ENCODE measurements at places on chromosomes 3 and 15.

GRCh38 chr3:111471831-111472230 is 70.2 kb upstream of the CD96 start:
- DNase-seq, result no peak

DNA sequence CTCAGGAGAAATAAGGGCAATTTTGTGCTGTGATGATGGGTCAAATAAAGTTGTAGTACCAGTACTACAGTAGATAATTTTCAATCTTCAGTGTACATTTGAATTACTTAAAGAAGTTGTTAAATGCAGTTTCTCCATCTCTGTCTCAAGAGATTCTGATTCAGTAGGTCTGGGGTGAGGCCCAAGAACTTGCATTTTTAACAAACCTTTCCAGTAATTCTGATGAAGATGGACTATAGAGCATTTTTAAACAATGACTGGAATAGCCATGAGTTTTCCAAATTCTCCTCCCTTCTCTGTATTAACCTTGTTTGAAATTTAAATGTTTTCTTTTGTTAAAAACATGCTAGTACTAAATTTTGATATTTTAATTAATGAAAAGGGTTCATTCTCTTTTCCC is 127.0 kb upstream of the CD96 start:
- no peak for DNase-seq

DNA sequence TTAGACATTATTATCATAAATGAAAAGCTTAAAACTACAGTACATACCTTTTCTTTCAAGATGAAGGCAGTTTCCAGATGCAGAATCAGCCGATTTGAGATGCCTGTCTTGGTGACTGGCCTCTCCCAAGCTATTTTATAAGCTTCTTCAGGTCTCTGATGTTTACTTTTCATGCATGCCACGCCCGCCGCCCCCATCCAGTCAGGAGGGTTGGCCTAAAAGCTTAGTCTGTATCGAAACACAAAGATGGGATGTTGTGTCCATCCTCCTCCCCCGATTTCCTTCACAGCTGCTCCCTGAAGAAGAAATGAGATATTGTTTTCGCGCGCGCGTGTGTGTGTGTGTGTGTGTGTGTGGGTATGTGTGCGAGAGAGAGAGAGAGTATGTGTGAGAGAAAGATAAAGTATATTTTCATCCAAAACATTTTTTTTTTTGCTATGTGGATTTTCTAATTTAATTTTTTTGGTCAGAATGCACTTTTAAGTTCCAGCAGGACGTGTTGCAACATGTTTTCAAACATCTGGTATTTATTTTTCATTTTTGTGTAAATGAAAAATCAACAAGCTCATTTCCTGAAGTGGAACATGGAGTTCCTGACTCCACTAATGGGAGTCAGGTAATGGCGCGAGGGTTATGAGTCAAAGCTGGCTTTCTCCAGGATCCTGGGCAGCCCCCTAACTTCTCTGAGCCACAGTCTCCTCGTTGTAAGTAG is at the start of gene APOD:
Gene APOD, minus strand, starts transcription at position 110 of the 712 bp plus-strand sequence. CDS start 4,479 bp downstream, outside the sequence.
- peak; percentile 27 for DNase-seq

GRCh38 chr3:126343649-126344035 is 13.6 kb downstream of the KLF15 start:
- DNase-seq, result no peak

DNA sequence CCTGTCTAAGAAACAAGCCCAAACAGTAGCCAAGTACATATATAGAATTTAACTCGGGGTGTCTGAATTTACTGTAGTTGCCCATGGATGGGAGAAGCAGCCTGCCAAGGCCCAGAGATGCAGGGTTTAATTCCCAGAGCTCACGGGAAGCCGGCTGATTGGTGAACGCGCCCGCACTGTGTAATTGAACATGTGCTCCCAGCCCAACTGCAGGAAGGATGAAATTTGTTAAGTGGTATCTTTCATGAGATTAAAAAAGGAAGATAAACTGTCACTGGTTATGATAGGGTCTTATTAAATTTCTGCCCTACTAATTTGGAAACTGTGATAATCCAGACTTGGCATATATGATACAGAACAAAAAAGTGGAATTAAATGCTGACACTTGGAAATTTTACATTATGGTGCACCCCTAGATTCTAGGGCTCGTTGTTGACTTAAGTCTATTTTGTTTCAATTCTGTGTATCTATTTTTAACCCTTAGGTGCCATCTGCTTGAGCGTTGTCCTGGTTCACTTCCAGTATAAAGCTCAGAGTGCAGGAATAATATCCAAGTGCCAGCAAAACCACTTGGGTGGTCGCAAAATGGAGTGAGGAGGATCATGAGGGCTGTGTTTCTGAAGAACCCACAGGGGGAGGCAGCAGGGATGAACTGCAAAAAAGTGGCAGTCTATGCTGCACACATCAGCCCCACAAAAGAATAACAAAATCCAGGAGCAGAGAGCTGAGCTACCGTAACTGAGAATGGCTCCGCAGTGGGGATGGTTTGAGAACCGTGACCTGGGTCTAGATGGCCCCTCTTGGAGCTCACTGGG is 13.8 kb upstream of the TMC3 start:
- no peak for DNase-seq

DNA sequence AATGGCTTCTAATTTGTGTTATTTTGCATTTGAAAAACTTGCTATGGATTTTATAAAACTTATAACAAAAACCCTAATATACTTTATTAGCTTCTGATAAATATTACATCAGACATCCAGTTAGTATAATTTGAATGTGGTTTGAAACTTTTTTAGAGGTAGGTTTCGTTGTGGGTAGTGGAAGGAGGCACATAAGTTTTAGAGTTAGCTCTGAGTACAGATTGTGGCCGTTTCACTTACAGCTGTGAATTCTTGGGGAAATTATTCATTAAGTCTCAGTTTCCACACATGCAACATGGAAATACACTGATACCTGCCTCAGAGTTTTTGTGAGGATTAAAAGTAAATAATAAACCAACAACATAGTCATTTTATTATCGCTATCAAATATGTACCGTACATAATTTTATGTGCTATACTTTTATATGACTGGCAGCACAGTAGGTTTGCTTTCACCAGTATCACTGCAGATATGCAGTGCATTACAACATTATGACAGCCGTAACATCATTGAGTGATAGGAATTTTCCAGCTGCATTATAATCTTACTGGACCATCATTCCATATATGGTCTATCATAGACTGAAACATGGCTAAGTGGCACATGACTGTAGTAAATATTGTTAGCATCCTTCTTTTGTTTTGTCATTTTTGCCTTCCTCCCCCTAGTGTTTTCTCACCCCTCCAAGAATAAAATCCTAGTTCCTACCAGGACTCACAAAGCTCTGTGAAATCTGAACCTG is 175.6 kb downstream of the AKAP13 start:
- DNase-seq, result no peak

DNA sequence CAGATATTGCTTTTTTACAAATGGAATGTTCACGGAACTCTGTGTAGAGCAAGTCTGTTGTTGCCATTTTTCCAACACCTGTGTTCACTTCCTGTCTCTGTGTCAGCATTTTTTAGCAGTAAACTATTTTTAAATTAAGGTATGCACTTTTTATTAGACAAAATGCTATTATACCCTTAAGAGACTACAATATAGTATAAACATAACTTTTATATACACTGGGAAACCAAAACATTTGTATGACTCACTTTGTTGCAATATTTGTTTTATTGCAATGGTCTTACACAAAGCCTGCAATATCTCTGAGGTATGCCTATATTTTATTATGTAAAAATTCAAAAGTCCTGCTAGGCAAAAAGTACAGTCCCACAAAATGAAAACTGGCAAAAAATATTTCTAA is 39.8 kb upstream of the FGF7 start:
- DNase-seq, result peak; percentile 27

DNA sequence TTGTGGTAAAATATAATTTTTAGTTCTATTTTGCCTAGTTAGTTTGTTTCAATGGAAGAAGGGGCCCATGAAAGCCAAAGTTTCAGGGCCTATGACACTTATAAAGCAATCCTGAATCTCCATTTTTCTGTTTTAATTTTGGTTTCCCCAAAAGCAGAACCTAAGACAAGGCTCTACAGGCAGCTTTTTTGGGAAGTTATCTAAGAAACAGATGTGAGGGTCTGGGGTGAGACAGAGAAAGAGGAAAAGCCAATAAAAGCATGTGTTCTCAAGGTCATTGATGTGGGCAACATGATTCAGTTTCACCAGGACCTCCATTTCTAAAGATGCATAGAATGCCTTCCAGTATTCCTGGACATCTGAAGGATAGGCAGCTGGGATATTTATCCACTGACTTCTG is 598.5 kb downstream of the PDCD6IP start:
- no peak for DNase-seq

- DNase-seq, result no peak
Measured at GRCh38 chr3:164673738-164674137, 404.6 kb downstream of the SI start.

- no peak for DNase-seq
Measured at GRCh38 chr3:170632780-170633179, 46.9 kb upstream of the SLC7A14 start.

GRCh38 chr15:70362886-70363285 is 265.2 kb upstream of the TLE3 start:
- peak; percentile 36 for DNase-seq

DNA sequence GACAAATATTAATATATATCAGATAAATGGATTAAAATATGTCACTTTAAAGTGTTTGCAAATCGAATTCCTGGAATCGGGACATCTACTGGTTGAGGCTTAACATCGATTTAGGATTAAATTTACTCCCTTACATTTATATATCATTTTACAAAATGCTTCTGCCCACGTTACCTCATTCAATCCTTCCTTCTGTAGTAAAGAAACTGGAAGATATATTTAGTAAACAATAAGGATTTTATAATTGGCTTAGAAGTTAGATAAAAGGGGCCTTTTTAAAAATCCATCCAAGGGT is 1.3 kb downstream of the CLPX start:
- DNase-seq, result no peak

DNA sequence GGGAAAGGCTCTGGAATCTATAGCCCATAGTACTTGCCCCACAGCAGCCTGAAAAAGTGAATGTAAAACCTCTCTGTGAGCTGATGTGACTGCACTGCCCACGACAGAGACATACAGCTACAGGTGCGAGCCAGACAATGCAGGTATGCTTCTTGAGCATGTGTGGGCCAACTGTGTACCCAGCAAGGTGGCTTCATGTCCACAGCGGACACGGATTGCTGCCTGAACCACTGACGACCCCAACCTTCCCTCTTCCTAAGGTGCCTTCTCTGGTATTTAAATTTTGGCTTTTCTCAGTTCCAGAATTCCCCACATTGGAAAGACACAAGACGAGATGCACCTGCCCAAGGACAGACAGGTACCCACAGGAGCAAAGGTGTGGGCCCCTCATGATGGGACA is 65.8 kb downstream of the SCN5A start:
- DNase-seq, result no peak

DNA sequence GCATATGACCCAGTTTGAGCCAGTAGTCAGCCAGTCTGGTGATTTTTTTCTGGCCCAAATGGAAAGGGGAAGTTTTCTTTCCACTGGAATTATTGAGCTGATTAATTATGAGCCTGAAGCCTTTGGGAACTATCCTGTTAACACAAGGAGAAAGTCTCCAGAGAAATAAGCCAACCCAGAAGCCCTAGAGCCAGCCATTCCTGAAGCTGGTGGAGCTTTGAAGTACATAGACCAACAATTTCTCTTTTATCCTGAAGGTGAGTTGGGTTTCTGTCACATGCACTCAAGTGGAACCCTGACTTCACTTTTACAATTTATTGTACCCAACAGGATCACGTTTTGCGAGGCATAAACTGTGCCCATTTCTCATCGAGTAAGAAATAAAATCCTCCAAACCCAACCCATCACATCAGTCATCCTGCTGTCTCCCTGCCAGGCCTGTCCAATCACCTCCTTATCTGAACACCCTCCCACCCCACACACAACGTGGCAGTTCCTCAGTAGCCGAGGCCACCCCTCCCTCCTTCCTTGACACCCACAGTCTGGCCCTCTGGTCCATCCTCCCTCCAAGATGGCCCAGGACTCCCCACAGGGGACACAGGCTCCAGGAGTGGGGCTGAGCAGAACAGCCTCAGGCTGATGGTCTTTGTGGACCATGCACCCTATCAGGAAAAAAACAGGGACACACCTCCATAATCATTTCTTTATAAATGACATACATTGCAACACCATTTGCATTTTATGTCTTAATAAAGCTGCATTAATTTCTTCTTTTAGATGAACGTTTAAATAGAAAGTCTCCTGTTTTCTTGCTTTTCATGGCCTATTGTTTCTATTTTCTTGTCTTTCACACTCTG is 55.7 kb upstream of the GATA2 start:
- peak; percentile 59 for DNase-seq
